Epithelial cell of esophagus (primary cell): ENCODE measurements at places on chromosomes 1 and 21.
A peak's percentile ranks its signal among the peaks of the same experiment; 100 is the strongest.

DNA sequence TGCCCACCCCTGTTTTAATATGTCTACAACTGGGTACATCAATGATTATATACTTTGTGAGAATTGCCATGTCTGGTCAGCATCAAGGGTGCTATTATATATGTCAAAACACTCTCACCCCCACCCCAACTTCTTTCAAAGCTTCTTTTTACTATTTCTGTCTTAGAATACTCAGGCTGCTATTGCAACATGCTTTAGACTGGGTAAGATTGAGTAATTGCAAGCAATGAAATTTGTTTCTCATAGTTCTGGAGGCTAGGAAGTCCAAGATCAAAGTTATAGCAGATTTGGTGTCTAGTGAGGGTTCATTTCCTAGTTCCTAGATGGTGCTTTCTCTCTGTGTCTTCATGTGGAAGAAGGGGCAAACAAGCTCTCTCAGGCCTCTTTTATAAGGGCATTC lies 100.5 kb upstream of the KCNK1 start:
- DNase-seq, result no peak

GRCh38 chr1:63269571-63269970 lies 52.8 kb upstream of the FOXD3 start:
- peak; percentile 22 for DNase-seq

DNA sequence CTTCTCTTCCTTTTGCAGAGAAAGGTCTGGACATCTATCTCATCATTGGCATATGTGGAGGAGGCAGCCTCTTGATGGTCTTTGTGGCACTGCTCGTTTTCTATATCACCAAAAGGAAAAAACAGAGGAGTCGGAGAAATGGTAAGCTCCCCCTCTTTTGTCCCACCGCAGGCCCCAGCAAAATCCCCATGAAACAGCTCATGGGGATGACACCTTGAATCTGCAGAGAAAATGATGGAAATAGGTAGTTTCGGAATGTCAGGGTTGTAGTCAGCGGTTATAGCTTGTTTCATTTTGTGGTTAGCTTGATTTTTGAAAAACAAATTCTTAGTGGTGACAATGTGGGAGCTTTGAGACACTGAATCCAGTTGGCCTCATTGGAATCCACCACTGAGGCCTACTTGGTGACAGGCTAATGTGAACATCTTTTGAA lies 10.3 kb downstream of the CD2 start:
- no peak for DNase-seq

DNA sequence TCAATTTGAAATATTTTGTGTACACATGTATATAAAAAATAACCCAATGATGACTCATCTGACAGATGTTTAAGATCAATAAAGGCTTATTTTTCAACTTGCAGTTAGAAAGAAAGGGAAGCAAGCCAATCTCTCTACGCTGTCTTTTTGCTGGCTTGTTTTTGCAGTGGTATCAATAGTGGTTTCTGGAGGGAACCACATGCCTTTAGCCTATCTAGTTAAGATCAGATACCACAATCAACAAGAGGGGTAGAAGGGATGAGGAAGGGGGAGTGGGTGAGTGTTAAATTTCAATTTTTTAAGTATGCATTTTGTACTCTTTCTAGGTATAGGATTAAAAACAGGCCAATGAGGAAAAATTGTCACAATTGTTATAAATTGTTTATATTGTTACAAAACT lies 276.2 kb downstream of the KCNH1 start:
- DNase-seq, result no peak

GRCh38 chr21:43287111-43287760 lies 118.4 kb downstream of the CRYAA start:
- DNase-seq, result no peak

DNA sequence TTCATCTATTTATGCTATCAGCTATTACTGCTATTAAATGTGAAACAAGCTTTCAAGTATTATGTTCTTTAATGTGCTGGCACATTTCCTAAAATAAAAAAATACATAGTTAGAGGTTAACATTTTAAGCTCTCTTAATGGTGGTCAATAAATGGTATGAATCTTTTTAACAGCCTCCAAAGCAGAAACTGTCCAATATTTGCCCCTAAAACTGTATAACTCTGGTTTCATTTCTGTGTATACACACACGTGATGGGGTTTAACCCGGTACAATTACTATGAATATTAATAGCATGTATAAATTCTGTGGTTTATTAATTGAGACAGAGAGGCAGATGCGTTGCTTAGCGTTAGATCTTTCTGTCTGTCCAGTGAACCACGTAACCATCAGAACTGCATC lies 2.2 kb downstream of the ESRRG start:
- DNase-seq, result no peak

- no peak for DNase-seq
These were observed 6.3 kb downstream of the PDZK1IP1 start for GRCh38 chr1:47183308-47184089.

GRCh38 chr1:26538480-26539412 lies 9.2 kb downstream of the RPS6KA1 start:
- DNase-seq, result peak; percentile 55

DNA sequence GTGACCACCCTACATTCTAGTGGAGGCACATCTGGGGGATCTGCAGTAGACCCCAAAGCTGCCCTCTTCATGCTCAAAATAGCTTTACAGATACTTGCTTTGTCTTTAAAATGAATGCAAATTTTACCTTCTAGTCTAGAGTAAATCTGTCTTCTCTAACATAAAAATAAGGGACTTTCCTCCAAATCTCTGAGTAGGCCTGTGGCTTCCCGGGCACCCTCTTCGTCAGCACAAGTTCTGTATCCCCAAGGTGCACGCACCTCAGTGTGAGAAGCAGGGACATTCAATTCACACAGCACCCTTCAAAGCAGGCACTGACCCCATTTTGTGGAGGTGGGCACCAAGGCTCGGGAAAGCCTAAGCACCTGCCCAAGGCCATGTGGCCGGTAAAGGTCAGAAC lies 19.0 kb downstream of the MEF2D start:
- no peak for DNase-seq

DNA sequence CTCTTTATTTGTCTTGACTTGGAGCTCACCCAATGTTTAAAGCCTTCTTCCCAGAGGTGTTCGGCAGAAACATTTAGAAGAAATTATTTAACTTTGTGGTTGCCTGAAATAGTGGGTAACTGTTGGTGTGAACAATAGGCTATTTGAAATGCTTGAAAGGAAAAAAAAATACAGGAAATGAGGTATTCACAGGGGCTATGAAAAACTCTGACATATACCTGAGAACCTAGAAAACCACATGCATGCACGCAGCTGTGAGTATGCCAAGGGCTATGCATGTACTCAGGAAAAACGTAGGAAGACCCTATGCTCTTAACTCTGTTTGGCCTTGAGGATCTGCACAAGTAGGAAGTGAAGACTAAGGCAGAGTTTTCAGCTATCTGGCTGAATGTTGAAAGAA lies 16.4 kb upstream of the RNF186 start:
- no peak for DNase-seq

- no peak for DNase-seq
These were observed 92.5 kb downstream of the DHRS3 start for GRCh38 chr1:12525311-12526181.

DNA sequence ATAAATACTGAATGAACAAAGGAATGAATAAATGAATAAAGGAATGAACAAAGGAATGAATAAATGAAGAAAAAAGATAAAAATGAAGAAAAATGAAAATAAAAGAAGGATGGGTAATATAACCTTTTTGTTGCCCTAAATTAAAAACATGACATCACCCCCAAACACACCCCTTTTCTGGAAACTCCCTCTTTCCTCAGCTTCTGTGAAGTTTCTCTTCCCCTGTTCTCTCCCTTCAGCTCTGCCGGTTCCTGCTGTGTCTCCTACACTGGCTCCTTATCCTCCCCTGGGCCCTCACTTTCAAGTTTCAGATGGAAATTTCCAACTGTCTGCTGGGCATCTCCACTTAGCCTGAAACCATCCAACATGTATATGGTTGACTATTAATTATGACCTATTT lies 37.9 kb downstream of the RAB3B start:
- DNase-seq, result no peak

- no peak for DNase-seq
These were observed 318.7 kb upstream of the SPAG17 start for GRCh38 chr1:118503752-118504151.

- no peak for DNase-seq
These were observed 176.4 kb downstream of the MIS18A start for GRCh38 chr21:32102426-32102825.

GRCh38 chr1:224785040-224785328 lies 144.5 kb upstream of the DNAH14 start:
- no peak for DNase-seq

DNA sequence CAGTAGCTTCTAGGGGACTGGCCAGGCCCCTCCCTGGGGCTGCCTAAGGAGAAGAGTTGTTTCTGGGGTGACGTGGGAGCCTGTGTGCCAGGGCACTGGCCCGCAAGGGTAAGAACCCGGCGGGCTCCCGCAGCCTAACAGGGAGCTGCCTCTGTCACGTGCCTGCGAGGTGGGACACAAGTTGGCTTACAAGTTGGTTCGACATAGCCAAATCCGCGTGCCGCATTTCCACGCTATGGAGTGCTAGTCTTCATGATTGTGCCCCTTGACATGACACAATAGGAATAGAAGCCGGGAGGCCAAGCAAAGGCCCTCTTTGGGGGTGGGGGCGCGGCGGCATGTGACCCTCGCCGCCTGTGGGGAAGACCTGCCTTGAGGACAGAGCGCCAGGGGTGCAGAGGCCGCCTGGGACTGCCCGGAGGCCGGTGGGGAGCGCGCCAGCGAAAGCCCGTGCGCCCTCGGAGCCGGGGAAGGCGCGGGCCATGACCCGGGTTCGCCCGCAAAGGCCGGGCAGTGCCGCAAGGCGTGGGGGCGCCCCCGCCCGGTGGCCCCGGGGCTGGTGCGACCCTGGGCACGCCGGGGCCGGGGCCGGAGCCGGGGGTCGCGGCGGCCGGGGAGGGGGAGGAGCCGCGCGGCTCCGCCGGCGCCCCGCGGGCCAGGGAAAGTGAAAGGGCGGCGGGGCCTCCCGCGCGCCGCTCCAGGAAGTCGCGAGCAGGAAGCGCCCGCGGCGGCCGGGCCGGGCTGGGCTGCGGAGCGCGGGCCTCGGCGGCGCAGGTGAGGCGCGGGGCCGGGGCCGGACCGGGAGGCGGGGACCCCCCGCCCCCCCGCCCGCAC lies at the start of gene SLC37A1:
Gene SLC37A1, plus strand, starts transcription at position 702 of the 834 bp plus-strand sequence. CDS start 4,603 bp downstream, outside the sequence.
- DNase-seq, result peak; percentile 28

DNA sequence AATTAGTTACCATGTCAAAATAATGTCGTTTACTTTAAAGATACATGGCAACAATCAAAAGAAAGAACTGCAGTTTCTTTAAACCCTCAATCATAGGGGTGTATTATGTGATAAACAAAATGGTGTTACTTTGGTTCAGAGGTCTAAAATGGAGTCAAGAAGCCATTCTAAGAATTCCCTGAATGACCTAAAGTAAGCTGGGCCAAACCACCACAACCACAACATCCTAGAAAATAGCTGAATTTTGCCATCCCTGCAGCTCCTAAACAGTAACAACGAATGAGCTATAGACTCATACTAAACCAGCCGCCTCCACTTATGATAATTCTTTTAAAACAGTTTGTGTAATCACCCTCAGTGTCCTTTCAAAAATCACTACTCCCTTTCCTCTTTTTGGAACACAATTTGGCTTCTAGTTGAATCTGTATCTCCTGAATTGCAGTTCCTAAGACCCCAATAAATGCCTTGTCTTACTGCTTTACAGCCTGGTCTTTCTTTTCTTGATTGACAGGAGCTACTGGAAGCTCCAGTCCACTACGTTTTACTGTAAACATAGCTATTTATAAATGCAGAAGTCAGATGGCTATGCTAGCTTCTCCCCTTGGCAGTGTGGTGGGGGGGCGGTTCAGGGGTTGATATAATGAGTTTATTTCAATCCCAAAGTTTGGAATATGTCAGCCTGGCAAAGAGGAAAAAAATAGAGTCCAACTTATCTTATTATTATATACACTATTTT lies 84.3 kb downstream of the PLPPR4 start:
- DNase-seq, result no peak

DNA sequence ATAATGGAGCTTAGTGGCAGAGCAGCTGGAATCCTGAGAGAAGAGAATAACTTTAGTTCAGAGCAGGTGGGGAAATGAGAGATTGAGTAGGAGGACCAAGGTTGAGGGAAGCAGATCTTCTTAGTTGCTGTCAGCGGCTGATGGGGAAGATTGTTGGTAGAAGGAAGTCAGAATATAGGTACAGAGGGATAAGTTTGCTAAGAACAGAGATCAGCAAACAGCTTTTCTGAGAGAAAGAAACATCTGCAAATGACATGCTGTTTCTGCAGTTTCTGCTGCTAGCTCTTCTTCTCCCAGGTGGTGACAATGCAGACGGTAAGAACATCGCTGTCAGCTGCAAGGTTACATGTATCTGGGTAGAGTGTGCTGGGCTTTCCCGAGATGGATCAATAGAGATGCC lies at the start of gene CD1C:
Gene CD1C, plus strand, starts transcription at position 113 of the 400 bp plus-strand sequence. Its CDS starts 142 bp downstream, at position 255.
- no peak for DNase-seq

GRCh38 chr1:93615582-93616150 lies 66.0 kb downstream of the BCAR3 start:
- DNase-seq, result peak; percentile 69

DNA sequence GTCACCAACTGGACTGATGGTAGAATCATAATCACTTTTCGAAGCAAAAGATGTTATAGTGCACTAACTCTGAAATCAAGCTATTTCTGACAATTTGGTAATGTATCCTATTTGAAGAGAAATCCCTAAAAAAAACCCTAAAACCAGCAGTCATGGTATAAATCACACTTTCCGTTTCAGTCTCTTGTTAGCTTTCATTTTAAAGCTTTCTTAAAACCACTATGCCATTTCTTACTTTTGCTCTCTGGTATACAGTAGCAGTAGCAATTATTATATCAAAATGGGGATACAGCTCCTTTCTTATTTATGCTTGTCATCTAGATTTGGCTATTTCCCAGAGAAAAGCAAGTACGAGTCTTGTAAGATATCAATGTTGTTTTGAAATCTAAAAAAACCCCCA lies 323.3 kb downstream of the KCTD3 start:
- no peak for DNase-seq

GRCh38 chr1:204240233-204240632 lies 26.4 kb upstream of the GOLT1A start:
- peak; percentile 31 for DNase-seq

DNA sequence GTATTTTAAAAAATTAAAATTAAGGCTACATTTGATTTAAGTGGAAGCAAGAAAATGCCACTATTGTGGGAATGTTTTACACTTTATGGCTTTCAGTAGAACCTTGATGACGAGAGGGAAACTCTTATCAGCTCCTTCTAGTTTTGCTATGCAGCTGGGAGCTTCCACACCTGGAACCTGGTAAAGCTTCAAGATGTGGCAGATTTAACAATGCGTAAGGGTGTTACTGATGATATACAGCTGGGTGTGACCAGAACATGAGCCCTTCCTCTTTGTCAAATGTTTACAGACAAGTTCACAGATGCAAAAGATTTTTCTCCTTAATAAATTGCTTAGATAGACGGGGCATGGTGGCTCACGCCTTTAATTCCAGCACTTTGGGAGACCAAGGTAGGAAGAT lies 20.3 kb downstream of the TTC13 start:
- DNase-seq, result no peak

GRCh38 chr1:36463463-36463802 lies 751 bp downstream of the MRPS15 start:
- DNase-seq, result no peak

- DNase-seq, result no peak
These were observed 1621.3 kb upstream of the B3GALT2 start for GRCh38 chr1:194807530-194808220.
